ENCODE measurements at places on chromosomes 4 and X. TPM values are rescaled to one million over a fixed set of nuclear protein-coding genes. Genes with fewer than 3 reads are reported as not detected.

The CFAP299 gene
- total RNA-seq = not detected

- no peak for DNase-seq
Measured at GRCh38 chr4:170979736-170980135, 833.5 kb upstream of the GALNTL6 start.

DNA sequence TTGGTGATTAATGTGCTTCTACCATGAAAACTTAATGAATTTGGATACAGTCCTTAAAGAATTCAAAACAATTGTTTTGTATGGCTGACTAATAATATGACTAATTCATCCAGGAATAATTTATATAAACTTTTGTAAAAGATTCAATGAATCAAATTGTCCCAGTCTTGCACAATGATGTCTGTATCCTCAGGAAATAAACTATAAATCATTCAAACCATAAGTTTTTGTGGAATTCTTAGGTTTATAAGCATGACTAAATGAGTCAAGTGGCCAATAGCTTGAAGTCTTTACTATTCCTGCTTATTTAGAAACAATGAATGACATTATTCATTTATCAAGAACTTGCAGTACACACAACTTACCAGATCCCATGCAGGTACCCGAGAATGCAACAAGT lies 935.0 kb upstream of the INTU start:
- no peak for DNase-seq

The TMPRSS11D gene
- not detected for total RNA-seq

DNA sequence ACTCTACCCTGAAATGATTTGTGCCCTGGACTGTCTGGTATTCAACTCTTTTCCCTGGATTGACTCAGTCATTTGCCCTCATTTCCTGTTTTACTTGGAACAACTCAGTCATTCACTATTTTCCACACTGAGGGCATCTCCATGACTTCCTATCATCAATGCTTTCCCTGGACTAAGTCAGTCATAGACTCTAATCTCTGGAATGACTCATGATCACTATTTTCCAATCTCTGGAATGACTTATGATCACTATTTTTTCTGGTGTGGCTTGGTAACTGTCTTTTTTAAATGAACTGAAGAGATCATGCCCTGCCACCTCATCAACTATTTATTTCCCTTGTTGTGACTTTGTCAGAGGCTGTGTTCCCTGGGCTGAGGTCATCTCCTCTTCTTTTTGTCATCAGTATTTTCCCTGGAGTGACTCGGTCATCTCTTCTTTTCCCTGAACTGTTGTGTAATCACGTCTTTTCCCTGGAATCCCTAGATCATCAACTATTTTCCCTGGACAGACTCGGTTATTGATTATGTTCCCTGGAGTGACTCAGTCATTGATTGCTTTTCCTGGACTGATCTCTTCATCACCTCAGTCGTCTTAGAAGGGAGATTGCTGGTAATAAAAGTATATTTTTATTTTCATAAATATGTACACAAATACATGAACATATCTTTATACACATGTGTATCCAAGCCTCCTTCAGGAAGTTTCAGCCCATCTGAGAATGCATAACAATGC lies 327.1 kb upstream of the VCX start:
- no peak for DNase-seq

DNA sequence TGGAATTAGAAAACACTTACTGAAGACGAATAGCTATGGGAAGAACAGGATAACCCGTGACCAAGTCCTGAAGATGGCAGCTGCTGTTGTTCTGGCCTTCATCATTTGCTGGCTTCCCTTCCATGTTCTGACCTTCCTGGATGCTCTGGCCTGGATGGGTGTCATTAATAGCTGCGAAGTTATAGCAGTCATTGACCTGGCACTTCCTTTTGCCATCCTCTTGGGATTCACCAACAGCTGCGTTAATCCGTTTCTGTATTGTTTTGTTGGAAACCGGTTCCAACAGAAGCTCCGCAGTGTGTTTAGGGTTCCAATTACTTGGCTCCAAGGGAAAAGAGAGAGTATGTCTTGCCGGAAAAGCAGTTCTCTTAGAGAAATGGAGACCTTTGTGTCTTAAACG lies 2.4 kb downstream of the AGTR2 start:
- no peak for DNase-seq
